ENCODE measurements at places on chromosomes 2 and 18. TPM values are rescaled to one million over a fixed set of nuclear protein-coding genes. Genes with fewer than 3 reads are reported as not detected.

The ITGA4 gene
- total RNA-seq, result 112 TPM

The NGEF gene
- total RNA-seq, result 3.6 TPM

The CD226 gene
- 0.59 TPM for total RNA-seq

The GPN1 gene
- 13.3 TPM for total RNA-seq

The CENPA gene
- not detected for total RNA-seq

- DNase-seq, result no peak
- H3K27ac ChIP-seq, result no peak overlapping the region
Measured at GRCh38 chr2:11065833-11066485, 89.3 kb upstream of the SLC66A3 start.

DNA sequence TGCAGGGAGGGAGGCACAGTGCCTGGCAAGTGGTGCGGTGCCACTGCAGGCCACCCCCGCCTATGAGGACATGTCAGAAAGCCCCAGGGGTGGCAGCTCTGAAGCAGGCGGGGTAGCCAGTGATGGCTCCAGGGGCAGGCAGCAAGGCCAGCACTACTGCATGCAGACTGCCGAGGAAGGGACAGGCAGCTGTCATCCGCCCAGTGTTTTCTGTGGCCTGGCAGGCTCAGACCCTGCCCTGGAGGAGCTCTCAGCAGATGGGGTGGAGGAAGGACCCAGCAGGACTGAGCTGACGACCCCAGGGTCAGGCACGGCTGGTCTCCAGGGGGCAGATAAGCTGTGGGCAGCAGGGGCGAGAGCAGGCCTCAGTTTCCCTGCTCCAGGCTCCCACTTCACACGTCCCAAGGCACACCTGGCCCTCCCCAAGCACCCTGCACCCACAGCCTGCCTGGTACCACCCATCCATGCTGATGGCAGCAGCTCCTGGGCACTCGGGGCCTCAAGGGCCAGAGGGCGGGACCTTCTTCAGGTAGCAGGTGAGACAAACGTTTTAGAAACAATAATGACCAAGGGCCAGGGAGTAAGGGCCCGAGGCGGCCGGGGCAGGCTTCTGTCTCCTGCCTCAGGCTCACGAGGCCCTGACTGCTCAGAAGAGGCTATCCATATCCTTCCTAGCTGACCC is 48.5 kb downstream of the HS6ST1 start:
- no peak overlapping the region for H3K4me3 ChIP-seq
- no peak overlapping the region for H3K27ac ChIP-seq
- H3K27me3 ChIP-seq, result no peaks in the 10 kb centered on the region
- no peaks in the 10 kb centered on the region for H3K4me1 ChIP-seq

- no peaks in the 10 kb centered on the region for H3K27me3 ChIP-seq
- no peaks in the 10 kb centered on the region for H3K4me1 ChIP-seq
- no peaks in the 10 kb centered on the region for H3K36me3 ChIP-seq
- H3K4me3 ChIP-seq, result no peak overlapping the region
- DNase-seq, result peak; percentile 27
Measured at GRCh38 chr18:7545734-7546133, 21.4 kb upstream of the PTPRM start.

DNA sequence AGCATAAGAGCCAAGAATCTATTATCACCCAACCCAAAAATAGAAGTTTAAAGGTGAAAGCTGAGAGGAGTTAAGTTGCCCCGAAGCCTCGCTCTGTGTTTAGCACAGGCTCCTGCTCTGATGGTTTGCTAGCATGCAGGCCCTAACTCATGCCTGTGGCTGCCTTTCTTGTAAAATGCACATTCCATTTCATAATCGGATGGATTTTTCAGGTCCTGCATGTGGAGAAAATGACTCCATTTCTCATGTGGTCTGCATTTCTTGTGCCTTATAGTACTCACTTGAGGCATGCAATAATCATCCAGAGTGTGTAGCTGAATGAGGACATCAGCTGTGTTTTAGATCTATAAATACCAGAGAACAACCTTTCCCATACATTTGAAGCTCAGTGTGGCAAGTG is 381.8 kb downstream of the CPS1 start:
- H3K4me1 ChIP-seq, result no peaks in the 10 kb centered on the region
- no peak for DNase-seq
- no peak overlapping the region for H3K4me3 ChIP-seq
- H3K27me3 ChIP-seq, result no peaks in the 10 kb centered on the region
- H3K27ac ChIP-seq, result no peak overlapping the region

GRCh38 chr2:237603718-237604362 is 13.3 kb upstream of the RAB17 start:
- H3K4me1 ChIP-seq, result no peaks in the 10 kb centered on the region
- peak overlapping the region; percentile 72 for H3K27ac ChIP-seq

DNA sequence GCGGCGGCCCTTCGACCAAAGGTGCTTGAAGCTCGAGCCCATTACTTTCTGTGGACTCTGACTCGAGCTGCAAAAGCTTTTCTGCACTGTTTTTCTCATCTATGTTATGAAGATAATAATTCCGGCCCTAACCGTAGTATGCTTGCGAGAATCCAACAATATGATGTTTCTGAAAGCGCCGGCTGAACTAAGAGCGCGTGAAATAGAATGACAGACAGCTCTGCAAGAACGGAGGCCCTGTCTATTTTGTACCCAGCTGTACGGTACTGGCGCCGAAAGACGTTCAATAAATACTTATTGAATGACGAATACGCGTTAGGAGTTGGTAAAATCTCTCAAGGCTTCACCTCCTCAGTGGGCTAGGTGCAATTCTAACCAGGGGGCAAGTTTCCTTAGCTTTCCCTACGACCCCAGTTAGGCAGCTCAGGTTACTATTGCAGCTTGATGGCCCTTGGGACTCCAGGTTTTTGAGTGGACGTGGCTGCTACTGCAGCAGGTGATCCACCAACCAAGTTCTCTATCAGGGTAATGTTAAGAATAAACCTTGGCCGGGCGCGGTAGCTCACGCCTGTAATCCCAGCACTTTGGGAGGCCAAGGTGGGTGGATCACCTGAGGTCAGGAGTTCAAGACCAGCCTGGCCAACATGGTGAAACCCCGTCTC is 570 bp downstream of the SCRN3 start:
- peak overlapping the region; percentile 69 for H3K27ac ChIP-seq
- H3K4me3 ChIP-seq, result peak overlapping the region; percentile 79
- H3K27me3 ChIP-seq, result no peaks in the 10 kb centered on the region
- H3K36me3 ChIP-seq, result no peaks in the 10 kb centered on the region
- DNase-seq, result no peak

GRCh38 chr2:55879976-55880375 is 43.6 kb downstream of the EFEMP1 start:
- DNase-seq, result no peak
- no peaks in the 10 kb centered on the region for H3K27me3 ChIP-seq
- H3K4me1 ChIP-seq, result no peaks in the 10 kb centered on the region
- H3K36me3 ChIP-seq, result no peaks in the 10 kb centered on the region
- H3K4me3 ChIP-seq, result no peak overlapping the region

DNA sequence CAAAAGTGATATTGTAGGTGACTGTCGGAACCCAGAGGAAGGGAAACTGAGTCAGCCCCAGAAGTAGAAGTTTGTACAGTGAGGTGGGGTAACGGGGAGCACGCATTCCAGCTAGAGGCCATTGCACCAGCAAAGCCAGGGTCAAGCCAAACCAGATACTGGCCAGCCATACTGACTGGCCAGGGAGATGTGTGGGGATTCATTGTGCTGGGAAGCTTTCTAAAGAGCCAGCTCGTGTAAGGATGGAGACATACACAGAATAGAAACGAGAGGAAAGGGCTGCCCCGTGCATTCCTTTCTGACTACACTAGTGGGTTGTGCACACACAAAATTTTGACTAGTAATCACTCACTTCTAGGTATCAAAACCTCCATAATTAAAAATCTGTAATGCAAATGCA is 175.3 kb upstream of the PID1 start:
- no peaks in the 10 kb centered on the region for H3K27me3 ChIP-seq
- H3K4me3 ChIP-seq, result no peak overlapping the region
- DNase-seq, result no peak
- peaks cover 16% of the 10 kb centered on the region for H3K4me1 ChIP-seq
- peak overlapping the region; percentile 95 for H3K27ac ChIP-seq

DNA sequence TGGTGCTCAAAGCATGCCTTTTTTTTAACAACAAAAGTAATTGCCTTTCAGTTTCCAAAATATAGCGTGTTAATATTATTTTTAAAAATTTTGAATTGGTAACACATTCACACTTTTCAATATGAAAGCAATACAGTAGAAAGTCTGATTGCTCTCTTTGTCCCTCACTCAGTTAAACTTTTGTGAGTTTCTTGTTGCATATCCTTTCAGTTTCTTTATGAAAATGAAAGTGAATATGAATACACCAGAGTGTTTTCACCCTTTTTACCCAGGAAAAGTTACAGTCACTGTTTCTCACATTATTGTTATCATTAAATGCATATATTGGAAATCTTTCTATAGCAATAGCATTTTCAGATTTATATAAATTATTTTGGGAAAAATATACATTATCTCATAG is 377.4 kb upstream of the CRIM1 start:
- no peaks in the 10 kb centered on the region for H3K36me3 ChIP-seq
- no peak overlapping the region for H3K27ac ChIP-seq
- no peak for DNase-seq
- no peaks in the 10 kb centered on the region for H3K27me3 ChIP-seq
- no peak overlapping the region for H3K4me3 ChIP-seq

GRCh38 chr2:192655916-192656315 is 461.2 kb upstream of the TMEFF2 start:
- no peak for DNase-seq
- no peak overlapping the region for H3K27ac ChIP-seq
- no peaks in the 10 kb centered on the region for H3K36me3 ChIP-seq
- H3K27me3 ChIP-seq, result no peaks in the 10 kb centered on the region
- H3K4me1 ChIP-seq, result no peaks in the 10 kb centered on the region

GRCh38 chr18:24019641-24020331 is 5.2 kb downstream of the TTC39C start:
- peaks cover 4% of the 10 kb centered on the region for H3K4me1 ChIP-seq
- H3K36me3 ChIP-seq, result no peaks in the 10 kb centered on the region
- no peak overlapping the region for H3K27ac ChIP-seq
- H3K27me3 ChIP-seq, result no peaks in the 10 kb centered on the region
- no peak for DNase-seq
- no peak overlapping the region for H3K4me3 ChIP-seq

- H3K4me3 ChIP-seq, result no peak overlapping the region
- no peaks in the 10 kb centered on the region for H3K4me1 ChIP-seq
- H3K27ac ChIP-seq, result no peak overlapping the region
- DNase-seq, result no peak
- no peaks in the 10 kb centered on the region for H3K36me3 ChIP-seq
Measured at GRCh38 chr18:26073758-26074157, 16.7 kb downstream of the SS18 start.

DNA sequence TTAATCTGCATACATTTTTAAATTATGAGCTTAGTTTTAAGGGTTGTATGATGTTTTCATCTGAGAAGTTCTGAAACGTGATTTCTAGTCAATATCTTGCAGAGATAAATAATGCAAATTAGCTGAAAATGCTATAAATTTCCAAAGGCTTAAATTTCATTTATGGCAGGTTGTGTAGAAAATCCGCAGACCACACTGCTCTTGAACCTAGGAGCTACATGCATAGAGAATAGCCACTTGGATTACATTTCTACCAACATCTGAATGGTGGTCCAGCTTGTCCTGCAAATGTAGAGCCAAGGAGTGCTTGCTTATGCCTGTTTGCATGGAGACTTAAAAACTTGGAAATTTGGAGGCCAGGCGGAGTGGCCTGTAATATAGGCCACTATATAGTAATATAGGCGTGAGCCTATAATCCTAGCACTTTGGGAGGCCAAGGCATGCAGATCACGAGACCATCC is 6.8 kb downstream of the MAT2A start:
- no peak for DNase-seq
- H3K36me3 ChIP-seq, result no peaks in the 10 kb centered on the region
- no peak overlapping the region for H3K27ac ChIP-seq
- H3K27me3 ChIP-seq, result no peaks in the 10 kb centered on the region

All from uterus (tissue), 4 donors.